ENCODE measurements at places on chromosomes 11 and 22.
A peak's percentile ranks its signal among the peaks of the same experiment; 100 is the strongest.

- no peak for DNase-seq
Measured at GRCh38 chr11:96191752-96192151, 151.2 kb downstream of the MAML2 start.

GRCh38 chr11:90704510-90704909 lies 481.7 kb upstream of the CHORDC1 start:
- DNase-seq = no peak

- DNase-seq = no peak
Measured at GRCh38 chr11:10648871-10649270, 44.7 kb downstream of the IRAG1 start.

GRCh38 chr22:27352426-27352825 lies 449.1 kb downstream of the MN1 start:
- no peak for DNase-seq

GRCh38 chr11:4134806-4135205 lies 40.2 kb downstream of the RRM1 start:
- no peak for DNase-seq

- DNase-seq = no peak
Measured at GRCh38 chr11:129950101-129951091, 52.2 kb downstream of the PRDM10 start.

GRCh38 chr11:63969461-63969860 lies 5.0 kb upstream of the COX8A start:
- DNase-seq = no peak

DNA sequence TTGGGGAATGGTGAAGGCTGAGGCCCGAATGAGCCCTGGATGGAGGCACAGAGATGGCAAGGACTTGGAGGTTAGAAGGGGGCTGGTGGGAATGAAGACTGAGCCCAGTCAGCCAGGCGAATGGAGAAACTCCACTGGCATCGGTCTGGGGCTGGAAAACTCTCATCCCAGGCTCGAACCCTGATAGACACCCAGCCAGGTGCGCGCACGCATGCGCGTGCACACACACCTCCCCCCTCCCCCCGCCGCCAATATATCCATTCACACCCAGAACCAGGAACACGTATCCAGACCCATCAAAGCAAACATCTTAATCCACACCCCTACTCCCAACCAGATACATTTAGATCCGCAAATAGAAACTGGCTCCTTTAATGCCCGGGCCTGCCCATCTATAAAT lies 139.3 kb downstream of the CEP164 start:
- DNase-seq = no peak

- DNase-seq = no peak
Measured at GRCh38 chr11:19650467-19650866, 62.2 kb upstream of the NAV2 start.

DNA sequence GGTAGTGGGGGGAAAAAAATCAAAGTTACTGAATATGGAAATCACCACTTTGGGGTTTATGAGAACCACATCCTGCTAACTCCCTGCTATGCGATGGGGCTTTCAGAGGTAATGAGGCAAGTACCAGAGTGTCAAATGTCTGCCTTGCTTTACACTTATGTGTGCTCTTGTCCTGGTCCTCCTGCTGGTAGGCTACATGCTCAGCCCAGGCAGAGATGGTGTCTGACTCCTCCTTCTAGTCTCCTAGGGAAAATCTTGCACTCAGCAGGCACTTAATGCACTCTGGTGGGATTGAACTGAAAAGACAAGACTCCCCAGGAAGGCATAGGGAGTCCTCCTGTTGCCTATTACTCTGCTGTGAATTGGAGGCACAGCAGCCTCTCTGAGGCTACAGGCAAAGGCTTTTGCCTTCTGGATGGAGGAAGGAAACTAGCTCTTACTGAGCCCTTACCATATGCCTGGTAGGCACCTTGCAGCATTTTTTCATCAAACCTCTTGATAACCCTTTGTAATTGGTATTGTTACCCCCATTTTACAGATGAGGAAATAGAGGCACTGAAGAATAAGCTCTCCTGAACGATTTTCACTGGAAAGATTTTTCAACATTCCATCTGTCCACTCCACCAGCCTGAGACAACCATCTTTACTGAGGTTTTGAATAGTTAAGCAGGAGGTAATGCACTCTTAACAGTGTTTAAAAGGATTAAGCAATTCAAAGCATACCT lies 132.1 kb upstream of the PAX6 start:
- DNase-seq = peak; percentile 5

GRCh38 chr22:37476389-37477329 lies 9.5 kb downstream of the MFNG start:
- no peak for DNase-seq

GRCh38 chr11:6403539-6403938 lies 13.3 kb downstream of the SMPD1 start:
- no peak for DNase-seq

DNA sequence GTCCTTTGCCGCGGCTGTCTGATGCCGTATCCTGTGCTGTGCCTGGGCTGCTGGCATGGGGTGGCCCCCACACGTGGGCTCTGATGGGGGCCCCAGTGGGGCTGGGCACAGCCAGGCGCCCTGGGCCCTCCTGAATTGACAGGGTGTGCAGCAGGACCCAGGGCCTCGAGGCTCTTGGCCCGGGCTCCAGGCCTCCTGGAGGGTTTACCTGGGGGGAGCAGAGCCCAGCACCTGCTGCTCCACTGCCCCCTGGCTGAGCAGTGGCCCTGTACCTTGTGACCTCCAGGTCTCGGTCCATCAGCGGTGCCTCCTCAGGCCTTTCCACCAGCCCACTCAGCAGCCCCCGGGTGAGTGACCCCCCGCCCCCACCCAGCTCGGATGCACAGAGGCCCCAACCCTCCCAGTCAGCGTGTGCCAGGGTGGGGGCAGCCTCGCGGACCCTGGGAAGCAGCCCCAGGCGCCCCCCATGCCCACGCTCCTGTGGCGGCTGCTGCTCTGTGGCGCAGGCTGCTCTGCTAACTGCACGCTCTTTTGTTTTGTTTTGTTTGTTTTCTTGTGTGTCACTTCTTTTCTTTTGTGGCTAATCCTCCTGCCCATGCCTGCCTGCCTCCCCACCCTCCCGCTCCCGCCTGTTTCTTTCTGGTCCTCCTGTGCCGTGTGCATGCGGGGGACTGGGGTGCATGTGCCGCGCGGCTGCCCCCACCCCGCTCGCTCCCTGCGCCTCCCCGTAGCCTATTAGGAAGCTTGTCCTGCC lies 36.9 kb downstream of the MOB2 start:
- DNase-seq = no peak

GRCh38 chr11:47852053-47852452 lies 3.9 kb upstream of the NUP160 start:
- DNase-seq = no peak

DNA sequence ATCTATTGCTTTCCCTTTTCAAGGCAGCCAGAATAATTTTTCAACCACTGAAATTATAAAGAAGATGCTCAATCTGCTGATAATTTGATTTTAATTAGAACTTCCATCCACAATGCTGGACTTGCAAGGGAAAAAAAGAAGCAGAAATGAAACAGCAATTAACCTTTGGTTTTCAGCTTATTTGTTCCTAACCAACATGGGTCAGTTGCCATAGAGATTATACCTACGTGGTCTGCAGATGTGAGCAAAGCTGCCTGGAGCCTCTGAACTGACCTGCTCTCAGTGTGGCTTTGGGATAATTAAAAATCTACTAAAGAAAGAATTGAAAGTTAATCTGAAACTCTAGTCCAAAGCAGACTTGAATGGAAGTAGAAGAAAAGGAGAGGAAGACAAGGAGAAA lies 195.7 kb upstream of the API5 start:
- no peak for DNase-seq

- no peak for DNase-seq
Measured at GRCh38 chr22:23248583-23248982, 68.3 kb downstream of the BCR start.

DNA sequence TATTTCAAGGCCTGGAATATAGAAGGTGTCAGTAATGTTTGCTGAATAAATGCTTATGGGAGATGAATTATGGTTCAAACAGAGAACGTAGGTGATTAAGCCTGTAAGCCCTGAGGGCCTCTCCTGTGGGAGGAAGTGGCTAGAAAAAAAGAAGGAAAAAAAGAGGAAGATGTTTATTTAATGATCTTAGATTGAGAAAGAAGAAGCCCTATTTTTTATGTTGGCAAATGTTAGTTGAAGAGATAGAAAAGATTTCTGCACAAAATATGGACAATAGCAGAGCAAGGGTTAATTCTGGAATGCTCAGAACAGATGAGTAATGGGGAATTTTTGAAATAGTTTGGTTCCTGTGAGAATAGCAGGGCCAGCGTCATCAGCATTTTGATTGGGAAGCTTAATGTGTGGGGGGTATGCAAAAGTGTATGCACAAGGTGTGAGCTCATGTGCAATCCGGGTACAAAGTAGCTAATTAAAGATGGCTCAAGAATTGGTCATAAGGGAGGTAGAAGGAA lies 95.7 kb downstream of the TEAD1 start:
- no peak for DNase-seq

DNA sequence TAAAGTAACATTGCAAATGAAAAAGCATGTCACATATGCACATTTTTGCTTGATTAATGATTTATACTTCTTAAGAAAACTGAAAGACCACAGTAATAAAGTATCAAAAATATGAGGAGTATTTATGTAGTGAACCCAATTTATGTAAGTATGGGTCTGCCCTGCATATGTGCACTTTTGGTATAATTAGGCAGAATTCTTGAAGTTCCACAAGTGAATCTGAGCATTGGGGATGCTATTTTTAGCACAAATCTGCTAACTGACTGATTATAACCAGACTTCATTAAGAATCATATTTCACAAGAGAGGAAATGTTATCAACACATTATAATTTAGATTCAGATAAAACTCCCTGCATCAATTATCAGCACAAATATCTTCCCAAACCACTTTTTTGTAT lies 407.1 kb upstream of the LRRC4C start:
- DNase-seq = no peak

DNA sequence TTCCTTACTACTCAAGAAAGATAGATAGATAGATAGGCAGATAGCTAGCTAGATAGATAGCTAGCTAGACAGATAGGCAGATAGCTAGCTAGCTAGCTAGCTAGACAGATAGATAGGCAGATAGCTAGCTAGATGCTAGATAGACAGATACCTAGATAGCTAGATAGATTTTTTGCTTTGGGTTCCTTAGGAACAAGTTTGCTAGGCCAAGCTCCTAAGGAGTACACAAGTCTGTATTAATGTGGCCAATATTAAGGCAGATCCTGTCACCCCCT lies 61.7 kb upstream of the VPREB1 start:
- DNase-seq = no peak

- no peak for DNase-seq
Measured at GRCh38 chr22:29260601-29261315, 7.0 kb downstream of the RHBDD3 start.

GRCh38 chr11:44327730-44328129 lies 17.8 kb upstream of the ALX4 start:
- DNase-seq = no peak

DNA sequence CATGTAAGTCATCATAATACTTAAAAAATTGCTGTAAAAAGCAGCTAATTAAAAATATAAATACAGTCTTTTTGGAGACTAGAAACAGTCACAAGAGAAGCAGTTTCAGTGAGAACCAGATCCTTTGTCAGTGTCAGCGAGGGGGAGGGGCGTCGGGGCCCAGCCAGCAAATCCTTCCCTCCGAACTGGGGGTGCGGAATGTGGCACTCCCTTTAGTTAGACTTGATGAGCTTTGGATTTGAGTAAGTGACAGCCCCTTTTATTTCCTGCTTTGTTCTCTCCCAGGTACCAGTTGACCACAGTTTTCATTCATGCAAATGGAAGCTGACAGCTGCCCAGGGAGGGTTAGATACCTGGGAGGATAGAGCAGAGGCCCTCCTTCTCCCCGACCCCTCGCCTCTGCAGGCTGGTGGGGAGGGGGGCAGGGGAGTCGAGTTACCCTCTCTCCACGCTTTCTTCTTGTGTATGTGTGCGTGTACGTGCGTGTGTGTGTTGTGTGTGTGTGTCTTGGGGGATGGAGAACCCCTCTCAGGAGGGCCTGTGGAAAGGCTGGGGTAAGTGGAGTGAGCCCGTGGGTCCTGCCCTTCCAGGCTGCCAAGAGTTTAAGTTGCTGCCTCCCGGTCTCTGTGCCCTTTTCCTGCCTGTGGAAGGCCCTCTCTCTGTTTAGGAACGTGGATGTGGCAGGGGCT lies 38.3 kb downstream of the PTPRJ start:
- no peak for DNase-seq

GRCh38 chr11:127631974-127632373 lies 631.4 kb upstream of the KIRREL3 start:
- no peak for DNase-seq

DNA sequence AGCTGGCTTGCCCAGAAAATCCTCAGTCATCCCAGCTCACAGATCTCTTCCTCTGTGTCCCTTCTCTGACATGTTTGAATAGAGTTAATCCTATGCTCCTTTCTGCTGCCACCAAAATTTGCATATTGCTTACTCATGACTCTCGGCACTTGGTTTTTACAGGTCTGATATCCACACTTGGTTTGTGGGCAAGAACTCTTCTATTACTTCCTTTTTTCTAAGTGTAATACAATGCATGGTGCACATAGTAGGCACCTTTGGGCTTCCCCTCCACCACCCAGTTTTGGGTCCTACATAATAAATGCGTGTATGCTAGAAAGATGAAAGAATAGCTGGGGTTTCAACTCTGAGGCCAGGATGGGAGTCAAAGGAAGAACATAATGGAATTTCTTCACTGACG lies 69.7 kb upstream of the GRK3 start:
- DNase-seq = no peak

GRCh38 chr11:107337917-107338316 lies 119.7 kb downstream of the CWF19L2 start:
- DNase-seq = no peak

- peak; percentile 21 for DNase-seq
Measured at GRCh38 chr11:63767565-63768236, 874 bp downstream of the ZFTA start.

GRCh38 chr11:121650351-121651256 lies 197.8 kb upstream of the SORL1-AS1 start:
- no peak for DNase-seq

DNA sequence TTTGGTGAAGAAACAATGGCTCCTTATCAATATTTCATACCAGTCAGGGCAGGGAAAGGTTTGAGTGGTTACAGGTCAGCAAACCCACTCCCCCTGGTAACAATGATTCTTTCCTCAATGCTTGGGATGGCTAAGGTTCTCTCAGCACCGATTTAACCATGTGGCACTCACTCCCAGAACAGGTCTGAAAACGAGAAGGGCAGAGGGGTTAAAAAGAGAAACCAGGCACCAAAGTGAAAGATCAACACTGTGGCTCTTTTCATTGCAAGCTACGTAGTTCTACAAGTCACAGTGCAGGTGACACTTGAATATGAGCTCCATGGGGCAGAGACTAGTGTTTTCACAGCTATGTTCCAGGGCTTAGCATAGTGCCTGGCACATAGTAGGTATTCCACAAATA lies 132.4 kb downstream of the PLEKHA7 start:
- no peak for DNase-seq
